Stimulated activated CD4-positive, alpha-beta T cell treated with anti-CD3 and anti-CD28 coated beads, Interleukin-15, amount 100 ng/mL, for 48 hours (primary cell): ENCODE measurements at places on chromosomes 16 and 17.
A peak's percentile ranks its signal among the peaks of the same experiment; 100 is the strongest.

GRCh38 chr16:57535680-57536305, 578 bp downstream of the CCDC102A start:
- DNase-seq, result peak; percentile 84

DNA sequence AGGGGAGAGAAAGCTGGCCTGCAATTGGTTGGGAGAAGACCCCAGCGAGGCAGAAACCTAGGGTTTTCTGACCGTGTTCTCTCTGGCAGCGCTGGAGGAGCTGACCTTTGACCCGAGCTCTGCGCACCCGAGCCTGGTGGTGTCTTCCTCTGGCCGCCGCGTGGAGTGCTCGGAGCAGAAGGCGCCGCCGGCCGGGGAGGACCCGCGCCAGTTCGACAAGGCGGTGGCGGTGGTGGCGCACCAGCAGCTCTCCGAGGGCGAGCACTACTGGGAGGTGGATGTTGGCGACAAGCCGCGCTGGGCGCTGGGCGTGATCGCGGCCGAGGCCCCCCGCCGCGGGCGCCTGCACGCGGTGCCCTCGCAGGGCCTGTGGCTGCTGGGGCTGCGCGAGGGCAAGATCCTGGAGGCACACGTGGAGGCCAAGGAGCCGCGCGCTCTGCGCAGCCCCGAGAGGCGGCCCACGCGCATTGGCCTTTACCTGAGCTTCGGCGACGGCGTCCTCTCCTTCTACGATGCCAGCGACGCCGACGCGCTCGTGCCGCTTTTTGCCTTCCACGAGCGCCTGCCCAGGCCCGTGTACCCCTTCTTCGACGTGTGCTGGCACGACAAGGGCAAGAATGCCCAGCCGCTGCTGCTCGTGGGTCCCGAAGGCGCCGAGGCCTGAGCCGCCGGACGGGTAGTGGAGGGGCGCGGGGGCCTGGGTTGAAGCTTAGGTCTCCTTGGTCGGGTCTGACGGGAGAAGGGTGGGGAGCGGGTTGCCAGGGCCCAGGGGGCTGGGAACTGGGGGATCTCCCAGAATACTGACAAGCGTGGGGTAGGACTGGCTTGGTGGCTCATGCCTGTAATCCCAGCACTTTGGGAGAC, 7.4 kb upstream of the PYDC1 start:
- DNase-seq, result no peak

- DNase-seq, result no peak
Observed at GRCh38 chr16:721765-722540, 1.0 kb downstream of the ANTKMT start.

GRCh38 chr16:72182976-72183375, 11.0 kb upstream of the PMFBP1 start:
- no peak for DNase-seq

DNA sequence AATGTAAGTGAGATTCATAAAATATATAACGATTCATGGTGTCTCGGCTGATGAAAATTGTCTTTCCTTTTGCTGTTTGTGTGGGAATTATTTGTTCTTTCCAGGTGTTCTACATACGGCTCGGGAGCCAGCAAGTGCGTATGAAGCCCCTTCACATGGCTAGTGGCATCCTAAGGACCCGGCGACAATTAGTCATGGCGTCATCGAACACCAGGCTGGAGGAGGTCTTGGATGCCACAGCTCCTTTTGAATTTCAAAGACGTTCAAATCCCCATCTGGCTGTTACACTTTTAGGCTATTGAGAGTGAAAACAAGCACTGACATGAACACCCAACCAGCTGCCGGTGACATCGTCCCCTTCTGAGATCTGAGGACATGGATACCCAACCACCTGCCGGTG, 397.7 kb upstream of the TNRC6C start:
- no peak for DNase-seq

DNA sequence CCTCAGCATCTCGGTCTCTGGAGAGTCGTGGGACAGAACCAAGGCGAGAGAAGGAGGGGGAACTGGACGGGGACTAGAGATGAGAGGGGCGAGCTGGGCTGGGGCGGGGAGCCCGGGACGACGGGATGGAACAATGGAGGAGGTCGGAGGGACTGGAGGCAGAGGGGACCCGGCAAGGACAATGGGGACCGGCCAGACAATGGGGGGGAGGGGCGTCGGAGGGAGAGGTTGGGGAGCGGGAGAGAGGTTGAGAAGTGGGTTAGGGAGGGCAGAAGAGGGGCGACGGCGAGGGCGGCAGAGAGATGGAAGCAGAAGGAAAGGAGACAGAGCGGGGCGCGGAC, 719 bp downstream of the NGFR start:
- no peak for DNase-seq

- DNase-seq, result no peak
Observed at GRCh38 chr17:4766201-4766600, 5.5 kb upstream of the TM4SF5 start.

DNA sequence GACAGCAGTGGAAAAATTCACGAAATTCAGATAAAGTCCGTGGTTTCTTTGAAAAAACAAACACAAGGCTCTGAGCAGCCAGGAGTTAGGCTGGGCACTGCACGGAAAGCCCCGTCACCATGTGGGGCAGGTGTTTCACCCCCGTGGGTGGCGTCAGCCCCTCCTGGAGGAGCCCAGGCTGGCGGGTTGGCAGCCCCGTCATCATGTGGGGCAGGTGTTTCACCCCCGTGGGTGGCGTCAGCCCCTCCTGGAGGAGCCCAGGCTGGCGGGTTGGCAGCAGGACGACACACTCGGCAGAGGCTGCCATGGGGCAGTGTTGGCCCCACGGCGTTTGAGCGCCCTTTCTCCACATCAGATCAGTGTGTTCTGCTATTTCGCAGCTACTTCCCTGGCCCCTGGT, 38.1 kb downstream of the ACSF3 start:
- DNase-seq, result no peak

DNA sequence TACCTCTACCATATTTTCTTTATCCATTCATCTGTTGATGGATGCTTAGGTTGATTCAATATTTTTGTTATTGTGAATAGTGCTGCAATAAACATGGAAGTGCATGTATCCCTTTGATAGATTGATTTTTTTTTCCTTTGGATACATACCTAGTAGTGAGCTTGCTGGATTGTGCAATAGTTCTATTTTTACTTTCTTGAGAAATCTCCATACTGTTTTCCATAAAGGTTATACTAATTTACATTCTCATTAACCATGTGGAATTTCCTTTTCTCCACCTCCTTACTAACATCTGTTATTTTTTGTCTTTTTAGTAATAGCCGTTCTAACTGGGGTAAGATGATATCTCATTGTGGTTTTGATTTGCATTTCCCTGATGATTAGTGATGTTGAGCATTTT, 124.6 kb upstream of the TOX3 start:
- no peak for DNase-seq

- DNase-seq, result no peak
Observed at GRCh38 chr16:89422527-89422904, 67.8 kb downstream of the ANKRD11 start.

DNA sequence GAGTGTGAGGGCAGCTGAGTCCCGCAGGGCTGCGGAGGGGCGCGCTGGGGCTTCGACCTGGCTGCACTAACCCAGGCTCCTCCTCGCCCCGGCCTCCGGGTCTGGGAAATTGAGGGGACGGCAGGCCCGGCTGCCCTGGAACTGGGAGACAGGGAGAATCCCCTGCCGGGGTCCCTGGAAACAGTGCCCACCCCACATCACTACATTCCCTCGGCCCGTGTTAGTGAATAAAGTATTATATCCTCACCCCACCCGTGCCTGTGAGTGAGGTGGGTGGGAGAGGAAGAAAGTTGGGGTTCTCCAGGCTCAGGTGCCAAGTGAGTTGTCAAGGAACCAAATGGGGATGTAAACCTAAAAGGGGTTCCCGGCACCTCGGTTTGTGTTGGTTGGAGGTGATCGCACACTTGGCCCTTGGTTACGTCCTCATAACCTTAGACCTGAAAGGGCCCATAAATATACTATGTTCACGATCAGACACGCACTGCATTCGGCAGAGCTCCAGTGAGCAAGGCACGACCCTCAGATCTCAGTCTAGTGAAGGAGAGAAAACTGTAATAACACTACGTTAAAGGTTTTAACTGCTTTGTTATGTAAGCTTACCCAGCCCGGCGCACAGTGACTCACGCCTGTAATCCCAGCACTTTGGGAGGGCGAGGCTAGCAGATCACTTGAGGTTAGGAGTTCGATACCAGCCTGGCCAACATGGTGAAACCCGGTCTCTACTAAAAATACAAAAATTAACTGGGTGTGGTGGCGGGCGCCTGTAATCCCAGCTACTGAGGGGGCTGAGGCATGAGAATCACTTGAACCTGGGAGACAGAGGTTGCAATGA, 11.2 kb downstream of the ZNF771 start:
- no peak for DNase-seq

DNA sequence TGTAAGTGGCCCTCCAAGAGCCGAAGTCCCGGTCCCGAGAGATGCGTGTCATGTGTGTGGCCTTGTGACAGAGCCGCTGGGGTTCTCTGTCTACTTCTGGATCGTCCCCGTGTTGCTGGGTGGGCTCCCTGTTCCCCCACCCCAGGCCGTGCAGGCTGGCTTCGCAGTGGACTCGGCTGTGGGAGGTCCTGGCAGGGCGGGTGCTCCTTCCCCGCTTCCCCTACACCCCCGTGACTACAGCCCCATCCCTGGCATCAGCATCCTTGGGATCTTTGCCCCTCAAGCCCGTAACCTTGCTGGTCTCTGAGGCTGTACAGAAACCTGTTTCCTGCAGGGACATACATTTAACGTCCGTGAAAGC, 136.3 kb downstream of the BANP start:
- no peak for DNase-seq

- DNase-seq, result no peak
Observed at GRCh38 chr16:83615141-83615952, 192.4 kb upstream of the HSBP1 start.

- no peak for DNase-seq
Observed at GRCh38 chr17:76805319-76805718, 62.9 kb upstream of the MGAT5B start.

- no peak for DNase-seq
Observed at GRCh38 chr16:83624429-83625120, 183.2 kb upstream of the HSBP1 start.
